Activated CD4-positive, alpha-beta T cell treated with anti-CD3 and anti-CD28 coated beads for 48 hours (primary cell): ENCODE measurements at places on chromosomes 5 and 9.

DNA sequence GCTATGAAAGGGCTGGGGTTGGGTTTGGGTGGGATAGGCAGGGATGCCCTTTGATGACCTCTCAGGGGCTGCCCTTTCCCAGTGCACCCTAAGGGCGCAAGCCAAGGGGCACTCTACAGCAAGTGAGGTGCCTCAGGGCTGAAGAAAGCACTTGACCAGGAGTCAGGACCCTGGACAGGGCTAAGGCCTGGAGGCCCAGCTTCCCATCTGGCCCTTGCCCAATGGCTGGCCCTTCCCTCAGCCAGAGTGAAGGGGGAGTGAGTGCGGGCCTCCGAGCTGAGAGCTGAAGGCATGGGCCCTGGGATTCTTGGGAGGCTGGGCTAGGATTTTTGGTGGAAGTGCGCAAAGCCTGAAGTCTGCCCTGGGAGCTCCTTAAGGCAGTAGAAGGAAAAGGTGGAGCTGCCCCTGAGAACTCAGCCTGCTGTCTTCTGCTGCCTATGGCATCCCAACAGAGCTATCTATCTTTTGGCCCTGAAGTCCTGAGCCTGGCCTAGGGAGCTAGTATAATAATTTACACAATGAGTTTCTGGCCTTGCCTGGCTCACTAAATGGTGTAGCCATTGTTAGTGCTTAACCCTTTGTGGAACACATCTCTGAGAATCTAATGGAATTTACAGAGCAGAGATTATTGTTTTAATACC, 16.4 kb downstream of the JADE2 start:
- peak; percentile 29 for DNase-seq

GRCh38 chr5:5069851-5070250, 70.3 kb upstream of the ADAMTS16 start:
- DNase-seq, result no peak

GRCh38 chr9:92616655-92617111, 53.2 kb downstream of the IPPK start:
- no peak for DNase-seq

- no peak for DNase-seq
Observed at GRCh38 chr5:151357097-151357496, 9.7 kb upstream of the SLC36A2 start.

DNA sequence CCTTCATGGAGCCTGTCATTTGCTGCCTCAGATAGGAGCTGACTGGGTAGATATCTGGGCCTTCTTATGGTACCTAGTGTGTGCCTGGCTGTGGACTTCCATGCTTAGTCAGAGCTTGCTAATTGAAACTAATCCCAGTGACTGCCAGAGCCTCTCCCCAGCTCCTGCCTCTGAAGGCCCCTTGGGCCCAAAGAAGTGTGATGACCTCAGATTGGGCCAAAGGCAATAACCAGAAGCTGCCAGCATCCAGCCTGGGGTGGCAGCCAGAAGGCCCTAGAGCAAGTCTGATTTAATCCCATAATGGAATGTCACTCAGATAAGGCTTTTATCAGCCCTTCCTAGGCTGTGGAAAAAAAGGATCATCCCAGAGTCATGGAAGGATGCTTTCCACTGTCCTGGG, 17.1 kb upstream of the CDC23 start:
- no peak for DNase-seq

DNA sequence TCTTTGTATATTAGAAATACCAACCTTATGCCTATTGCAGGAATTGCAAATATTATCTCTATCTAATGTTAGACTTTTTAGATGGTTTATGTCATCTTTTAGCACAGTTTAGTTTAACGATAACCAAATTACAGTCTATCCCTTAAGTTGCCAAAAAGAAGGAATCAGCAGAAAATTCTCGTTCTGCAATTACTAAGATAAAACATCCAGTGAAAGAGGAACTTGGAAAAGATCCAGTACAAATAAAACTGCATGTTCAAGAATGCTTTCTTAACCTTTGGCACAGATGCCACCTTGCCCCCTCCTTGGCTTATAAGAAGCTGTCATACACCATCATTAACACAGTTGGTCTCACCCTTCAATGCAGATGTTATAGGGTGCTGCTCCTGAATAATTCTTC, 124.0 kb downstream of the SEMA5A start:
- DNase-seq, result no peak

DNA sequence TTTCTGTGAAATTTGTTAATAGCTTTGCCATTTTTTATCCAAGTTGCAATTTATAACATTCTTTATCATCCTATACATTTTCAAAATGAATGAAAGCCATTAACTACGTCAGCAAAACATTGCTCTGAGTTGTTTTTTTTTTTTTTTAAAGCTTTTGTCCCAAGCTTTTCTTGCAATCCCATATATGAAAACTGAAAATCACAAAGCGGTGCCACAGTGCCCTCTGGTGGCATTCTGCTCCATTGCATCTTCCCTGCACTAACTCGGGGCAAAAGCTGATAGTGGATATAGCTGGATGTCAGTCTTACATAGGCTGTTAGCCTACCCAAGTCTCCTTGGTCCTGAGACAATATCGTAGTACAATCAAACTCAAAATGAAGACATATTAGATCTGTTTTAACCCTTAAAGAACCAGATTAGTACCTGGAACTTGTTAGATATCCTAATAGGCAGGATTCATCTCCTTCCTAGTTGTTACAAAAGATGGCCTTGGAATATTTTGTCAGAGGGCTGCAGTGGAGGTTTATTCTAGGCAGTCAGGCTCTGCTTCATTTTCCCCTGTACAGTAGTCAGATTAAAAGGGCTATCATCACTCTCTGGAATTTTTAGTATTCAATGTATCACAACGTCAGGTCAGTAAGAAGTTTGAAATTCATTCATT, 669.9 kb downstream of the PTPRD start:
- peak; percentile 66 for DNase-seq

GRCh38 chr9:29325894-29326293, 1752.6 kb upstream of the C9orf72 start:
- no peak for DNase-seq

- DNase-seq, result no peak
Observed at GRCh38 chr5:135449644-135450043, 2.5 kb upstream of the DCANP1 start.

DNA sequence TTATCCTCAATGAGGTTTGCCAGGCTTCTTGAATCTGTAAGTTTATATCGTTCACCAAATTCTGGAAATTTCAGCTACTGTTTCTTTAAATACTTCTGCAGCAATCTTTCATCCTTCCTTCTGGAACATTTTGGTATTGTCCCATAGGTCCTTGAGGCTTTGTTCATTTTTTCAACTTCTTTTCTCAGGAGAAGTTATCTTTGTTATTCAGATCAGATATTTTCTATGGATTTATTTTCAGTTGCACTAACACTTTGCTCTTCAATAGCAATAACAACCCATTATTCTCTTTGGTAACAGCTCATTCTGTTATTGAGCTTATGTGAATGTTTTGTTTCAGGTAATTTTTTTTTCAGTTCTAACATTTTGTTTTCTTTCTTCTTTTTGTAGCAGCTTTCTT, 13.5 kb downstream of the SNX2 start:
- no peak for DNase-seq

DNA sequence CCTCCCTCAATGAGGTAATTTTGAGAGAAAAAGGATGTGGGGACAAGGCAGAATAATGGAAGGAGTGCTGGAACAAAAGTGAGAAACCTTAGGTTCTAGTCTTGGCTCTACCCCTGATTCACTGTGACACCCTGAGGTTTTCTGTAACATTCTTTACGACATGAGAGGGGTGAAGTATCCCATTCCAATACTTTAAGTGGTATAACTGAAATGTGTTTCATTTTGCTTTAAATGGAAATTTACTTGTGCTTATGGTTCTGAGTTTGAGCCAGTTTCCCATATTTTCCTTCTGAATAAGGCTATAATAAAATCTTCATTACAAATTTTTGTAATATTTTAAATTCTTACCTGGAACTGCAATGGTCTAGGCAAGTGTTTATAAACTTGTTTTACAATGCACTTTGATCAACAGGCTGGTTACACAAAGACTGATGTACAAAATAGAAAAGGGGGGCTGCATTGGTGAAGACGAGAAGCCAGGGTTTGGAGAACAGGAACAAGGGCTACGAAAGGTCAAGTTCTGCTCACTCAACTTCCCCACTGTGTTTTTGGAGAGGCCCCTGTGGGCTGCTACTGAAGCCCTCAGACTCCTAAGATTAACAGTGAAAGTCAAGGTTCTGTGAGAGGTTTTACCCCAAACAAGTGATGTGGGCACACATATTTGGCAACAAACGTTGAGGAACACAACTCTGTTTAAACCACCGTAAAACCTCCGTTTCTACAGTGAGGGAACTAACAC, 171.9 kb upstream of the ELL2 start:
- no peak for DNase-seq

DNA sequence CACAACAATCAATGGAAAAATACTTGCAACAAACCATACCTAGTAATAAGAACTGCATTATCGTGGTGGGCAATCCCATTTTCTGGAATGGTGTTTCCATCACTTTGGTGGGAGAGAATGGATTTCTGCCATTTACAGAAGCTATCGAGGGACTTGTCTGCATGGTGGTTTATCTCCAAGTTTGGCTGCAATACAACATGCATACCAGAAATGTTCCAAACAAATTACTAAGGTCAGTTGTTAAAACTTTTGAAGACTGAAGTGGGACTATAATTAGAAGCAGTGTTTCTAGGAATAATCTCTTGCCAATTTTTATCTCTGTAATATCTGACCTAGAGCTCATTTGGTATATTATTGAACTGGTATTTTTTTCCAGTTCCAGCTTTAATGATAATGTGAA, 30.3 kb downstream of the ADAMTS6 start:
- DNase-seq, result no peak

GRCh38 chr9:70615464-70616138, 201.1 kb upstream of the KLF9 start:
- no peak for DNase-seq

- no peak for DNase-seq
Observed at GRCh38 chr5:66340786-66341185, 196.7 kb downstream of the SREK1 start.

DNA sequence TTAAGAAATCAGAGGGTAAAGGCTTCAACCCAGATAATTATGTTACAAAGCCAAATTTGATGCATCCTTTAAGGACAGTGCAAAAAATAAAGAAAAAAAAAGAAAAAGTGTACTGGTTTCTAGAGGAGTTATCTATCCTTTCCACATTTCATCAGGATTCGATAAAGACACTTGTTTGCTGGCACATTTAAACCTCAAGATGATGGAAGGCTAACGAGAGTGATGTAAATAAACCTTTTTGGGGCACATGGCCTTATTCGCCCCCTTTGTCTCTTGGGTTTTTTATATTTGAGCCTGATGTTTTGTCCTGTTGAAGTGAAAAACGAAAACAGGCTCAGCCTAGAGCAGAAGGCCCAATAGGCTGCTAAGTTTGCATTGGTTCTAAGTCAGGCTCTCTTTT, 416.5 kb downstream of the TAF11L14 start:
- no peak for DNase-seq

GRCh38 chr9:34114436-34114835, 12.1 kb downstream of the DCAF12 start:
- no peak for DNase-seq

DNA sequence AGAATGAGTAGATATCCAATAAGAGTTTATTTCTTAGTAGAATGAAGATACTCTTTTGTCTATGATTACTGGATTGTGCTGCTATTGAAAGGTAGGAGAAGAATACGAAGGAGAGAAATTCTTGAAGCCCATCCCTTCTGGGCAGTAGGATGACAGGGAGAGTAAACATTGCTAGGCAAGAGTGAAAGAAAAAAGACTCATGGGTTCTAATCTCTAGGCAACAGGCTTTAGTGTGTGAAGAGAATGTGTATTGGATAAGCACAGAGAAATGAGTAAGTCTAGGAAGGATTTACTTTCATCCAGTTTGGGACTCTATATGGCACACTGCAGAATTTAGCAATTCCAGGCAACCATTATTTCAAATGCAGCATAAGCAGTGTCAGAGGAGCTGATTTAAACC, 216.0 kb downstream of the GABRG2 start:
- no peak for DNase-seq

DNA sequence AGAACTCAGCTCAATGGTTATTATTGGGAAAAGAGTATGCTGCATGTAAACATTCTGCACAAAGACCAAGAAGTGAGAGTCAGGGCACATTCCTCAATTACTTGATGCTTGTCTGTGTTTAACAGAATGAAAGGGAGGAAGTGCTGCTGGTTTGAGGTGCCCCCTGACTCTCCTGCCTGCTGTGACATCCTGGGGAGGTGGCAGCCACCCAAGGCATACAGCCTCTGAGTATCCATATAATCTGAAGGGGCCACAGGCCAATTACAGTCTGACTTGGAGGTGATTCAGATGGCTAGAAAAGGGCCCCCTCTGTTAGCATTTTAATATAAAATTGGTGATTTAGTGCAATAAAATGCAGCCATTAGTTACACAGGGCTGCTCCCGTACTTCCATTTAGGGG, 313.8 kb downstream of the ASTN2 start:
- no peak for DNase-seq

- DNase-seq, result no peak
Observed at GRCh38 chr9:104456831-104457230, 47.2 kb upstream of the OR13F1 start.

GRCh38 chr9:85392260-85392659, 349.5 kb downstream of the AGTPBP1 start:
- DNase-seq, result no peak

DNA sequence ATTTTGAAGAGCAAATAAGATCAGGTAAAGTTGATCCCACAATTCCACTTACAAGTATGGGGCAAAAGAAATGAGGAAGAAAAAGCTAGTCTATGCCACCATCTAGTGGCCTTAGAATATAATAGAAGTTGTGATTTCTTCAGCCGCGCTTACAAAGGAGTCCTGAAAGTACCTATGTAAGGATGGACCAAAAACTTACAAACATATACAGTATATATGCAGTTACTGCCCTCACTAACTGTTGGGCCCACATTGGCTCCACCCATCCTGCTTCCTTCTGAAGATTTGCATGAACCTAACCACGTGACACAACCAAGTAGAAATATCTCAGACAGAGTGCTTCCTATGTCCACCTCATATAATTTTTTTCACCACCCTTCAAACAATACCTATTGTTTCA, 11.7 kb upstream of the OR13D1 start:
- DNase-seq, result no peak

DNA sequence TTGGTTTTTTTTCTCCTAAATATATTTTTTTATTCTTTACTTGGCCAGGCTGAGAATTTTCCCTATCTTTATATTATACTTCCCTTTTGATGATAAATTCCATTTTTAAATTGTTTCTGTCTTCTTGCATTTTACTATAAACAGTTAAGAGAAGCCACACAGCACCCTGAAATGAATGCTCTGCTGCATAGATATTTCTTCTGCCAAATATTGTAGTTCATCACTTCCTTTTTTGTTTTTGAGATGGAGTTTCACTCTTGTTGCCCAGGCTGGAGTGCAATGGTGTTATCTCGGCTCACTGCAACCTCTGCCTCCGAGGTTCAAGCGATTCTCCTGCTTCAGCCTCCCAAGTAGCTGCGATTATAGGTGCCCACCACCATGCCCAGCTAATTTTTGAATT, 8.5 kb upstream of the INIP start:
- no peak for DNase-seq

- no peak for DNase-seq
Observed at GRCh38 chr9:123453076-123453667, 97.2 kb downstream of the CRB2 start.

DNA sequence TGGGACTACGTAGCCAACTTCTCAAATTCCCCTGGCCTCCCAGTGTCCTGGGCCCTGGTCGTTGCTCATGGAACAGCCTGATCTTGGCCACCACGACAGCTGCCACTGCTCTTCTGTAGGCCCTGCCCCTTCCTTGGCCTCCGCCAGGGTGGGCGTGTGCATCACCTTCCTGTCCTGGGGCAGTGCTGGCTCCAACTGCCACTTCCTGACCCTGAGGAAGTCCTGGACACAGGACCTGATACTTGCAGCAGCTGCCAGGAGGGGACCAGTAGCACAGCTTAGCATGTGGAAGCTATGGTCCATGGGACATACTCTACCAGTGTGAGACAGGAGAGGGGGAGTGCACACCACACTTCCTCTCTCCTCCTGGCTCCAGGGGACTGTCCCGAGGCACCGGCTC, 145.2 kb downstream of the TENT4A start:
- DNase-seq, result no peak
